ENCODE measurements at places on chromosomes 6 and 20.

DNA sequence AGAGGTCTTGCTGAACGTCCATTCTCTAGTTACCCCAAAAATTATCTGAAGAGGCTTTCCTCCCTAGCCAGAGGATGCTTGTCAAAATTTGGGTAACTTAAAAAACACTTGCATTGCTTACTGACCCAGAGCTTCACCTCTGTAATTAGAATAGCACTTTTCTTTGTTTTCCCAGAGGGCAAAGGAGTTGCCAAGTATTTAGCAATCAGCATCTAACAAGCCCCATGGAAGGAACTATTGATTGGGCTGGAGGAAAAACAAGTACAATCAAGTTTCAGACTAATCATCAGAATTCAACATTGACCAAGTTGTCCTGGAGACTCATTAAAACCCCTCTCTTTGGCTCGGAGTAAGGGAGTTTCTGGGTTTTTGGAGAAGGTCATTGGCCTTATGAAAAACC is 226.4 kb downstream of the TBC1D7 start:
- DNase-seq, result no peak

GRCh38 chr20:33835615-33836172 is 24.5 kb downstream of the CHMP4B start:
- DNase-seq, result no peak

DNA sequence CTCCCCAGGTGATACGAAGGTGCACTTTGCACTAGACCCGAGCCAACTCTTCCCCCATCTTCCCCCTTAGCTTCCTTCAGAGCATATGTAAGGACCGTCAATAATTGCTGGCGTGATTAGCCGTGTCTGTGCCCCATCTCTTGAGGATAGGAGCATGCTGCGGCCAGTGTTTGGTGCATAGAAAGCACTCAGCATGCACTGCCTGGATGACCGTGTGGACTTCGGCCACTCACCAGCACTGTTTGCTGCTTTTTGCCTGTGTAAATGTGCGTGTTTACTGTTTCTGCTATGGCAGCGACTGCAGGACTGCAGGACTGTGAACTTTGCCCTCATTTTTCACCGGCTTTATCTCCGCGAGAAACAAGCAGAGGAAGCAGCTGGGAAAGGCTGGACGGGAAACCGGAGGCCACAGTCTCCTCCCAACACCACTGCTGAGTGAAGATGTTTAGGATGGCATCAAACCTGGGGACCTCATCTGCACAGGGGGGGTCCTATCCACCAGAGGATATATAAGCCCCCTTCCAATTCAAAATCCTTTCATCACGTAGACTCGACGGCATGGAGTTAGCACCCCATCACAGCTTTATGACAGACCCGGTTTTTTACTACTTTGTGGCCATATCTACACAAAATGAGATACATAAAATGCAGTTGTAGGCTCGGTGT is 150.6 kb upstream of the AFDN start:
- no peak for DNase-seq

DNA sequence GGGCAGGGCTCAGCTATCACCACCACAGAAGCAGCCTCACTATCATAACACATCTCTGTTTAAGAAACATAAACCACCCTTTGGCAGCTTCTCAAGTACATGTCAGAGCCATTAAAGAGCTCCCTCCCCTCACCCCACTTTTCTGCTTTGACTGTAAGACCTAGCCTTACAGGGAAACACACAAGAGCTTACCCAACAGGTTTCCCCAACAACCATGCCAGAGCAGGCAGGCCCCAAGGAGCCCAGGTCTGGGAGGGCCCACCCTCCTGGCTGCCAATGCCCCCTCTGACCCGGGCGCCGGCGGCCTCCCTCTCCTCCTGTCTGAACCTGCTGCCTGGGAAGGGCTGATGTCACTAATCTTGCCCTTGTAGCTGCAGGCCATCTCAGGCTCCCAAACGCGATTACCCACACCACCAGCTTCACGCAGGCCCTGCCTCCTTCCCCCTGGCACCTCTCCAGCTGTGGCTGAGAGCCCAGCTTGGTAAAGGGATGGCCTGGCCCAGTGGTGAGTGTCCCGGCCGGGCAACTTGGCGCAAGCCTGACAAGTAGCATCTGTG is 402.0 kb downstream of the MAFB start:
- no peak for DNase-seq

- DNase-seq, result no peak
Observed at GRCh38 chr6:17458966-17459365, 65.6 kb downstream of the CAP2 start.

GRCh38 chr6:16473184-16473907 is 235.0 kb downstream of the GMPR start:
- DNase-seq, result no peak

- no peak for DNase-seq
Observed at GRCh38 chr6:52162940-52163908, 23.0 kb upstream of the IL17A start.

- no peak for DNase-seq
Observed at GRCh38 chr6:166269301-166270039, 38.7 kb downstream of the PRR18 start.

- no peak for DNase-seq
Observed at GRCh38 chr6:148407372-148407771, 64.7 kb downstream of the SASH1 start.

DNA sequence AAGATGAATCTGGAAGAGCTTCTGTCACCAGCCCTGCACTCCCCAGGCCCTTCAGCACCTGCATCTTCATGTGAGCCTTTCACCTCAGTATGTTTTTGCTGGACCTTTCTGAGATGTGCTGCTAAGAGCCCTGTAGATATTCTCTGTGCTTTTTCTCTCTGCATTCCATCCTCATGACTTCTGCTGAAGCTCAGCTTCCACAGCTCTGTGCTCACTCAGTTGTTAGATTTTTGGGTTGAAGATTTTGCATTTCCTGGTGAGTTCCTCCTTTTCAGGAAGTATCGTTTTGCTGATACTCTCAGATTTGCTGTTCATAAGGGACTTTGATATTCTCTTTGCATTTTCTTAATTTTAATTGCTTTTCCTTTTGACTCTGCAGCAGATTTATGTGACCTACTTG is 18.3 kb downstream of the KIAA1586 start:
- DNase-seq, result no peak

DNA sequence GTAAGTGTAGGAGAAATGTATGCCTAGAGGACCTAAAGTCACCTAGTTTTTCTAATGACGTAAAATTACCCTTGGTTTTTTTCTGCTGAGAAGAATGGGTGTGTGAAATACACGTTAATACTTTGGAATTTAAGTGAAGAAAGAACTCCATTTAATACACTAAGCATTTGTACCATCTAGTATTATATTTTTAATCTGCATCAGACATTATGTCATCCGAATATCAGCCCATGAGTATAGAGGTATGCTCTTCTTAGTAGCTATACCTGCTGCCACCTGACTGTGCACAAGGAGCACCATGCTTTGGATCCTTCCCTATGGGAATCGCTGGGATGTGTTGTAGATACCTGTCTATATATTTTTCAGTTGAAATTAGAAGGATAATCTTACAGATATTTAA is 106.4 kb downstream of the QKI start:
- DNase-seq, result no peak

- DNase-seq, result no peak
Observed at GRCh38 chr20:41512624-41513023, 105.6 kb downstream of the CHD6 start.

DNA sequence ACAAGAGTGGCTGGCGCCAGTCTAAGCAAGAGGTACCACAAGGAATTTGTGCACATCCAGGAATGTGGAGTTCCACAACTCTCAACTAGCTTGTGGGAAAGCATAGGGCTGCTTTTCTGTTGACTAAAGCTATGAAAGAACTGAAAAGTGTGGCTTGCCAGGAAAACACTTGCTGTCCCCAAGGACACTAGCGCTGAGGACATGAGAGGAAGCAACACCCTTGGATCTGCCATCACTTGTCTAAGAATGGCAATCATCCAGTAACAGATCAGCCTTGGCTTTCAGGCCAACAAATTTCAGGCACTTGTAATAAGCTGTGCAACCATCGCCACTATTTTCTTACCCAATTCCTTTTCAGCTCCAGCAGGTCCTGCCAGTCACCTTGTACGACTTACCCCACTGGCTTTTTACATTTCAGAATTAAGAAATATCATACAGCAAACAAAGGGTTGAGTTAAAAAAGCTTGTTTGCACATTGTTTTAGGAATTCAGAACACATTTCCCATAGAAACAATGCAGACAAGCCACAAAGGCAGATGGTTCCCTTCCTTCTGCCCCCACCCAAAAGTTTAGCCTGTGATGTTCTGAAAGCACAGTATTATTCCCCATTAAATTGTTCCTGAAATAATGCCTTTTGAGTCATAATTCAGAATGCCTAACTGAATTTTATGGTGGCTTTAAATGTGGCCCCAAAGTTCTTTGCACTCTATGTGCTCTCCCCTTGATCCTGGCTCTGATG is 57.9 kb upstream of the SSTR4 start:
- no peak for DNase-seq

DNA sequence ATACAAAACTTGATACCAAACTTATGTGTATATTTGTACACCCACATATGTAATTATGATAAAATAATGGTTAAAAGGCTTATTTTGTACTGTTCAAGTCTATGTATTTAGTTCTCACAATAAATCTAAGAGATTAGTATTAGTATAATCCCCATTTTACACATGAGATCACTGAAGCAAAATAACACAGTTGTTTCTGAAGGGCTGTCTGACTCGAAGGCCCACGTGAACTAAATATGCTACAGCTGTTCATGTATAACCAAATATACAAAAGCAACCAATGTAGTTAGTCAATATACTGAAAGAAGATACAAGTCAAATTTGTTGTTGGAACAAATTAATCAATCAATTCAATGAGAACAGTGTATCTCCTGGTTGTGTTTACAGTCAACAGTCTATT is 959.2 kb downstream of the EPHA7 start:
- no peak for DNase-seq

DNA sequence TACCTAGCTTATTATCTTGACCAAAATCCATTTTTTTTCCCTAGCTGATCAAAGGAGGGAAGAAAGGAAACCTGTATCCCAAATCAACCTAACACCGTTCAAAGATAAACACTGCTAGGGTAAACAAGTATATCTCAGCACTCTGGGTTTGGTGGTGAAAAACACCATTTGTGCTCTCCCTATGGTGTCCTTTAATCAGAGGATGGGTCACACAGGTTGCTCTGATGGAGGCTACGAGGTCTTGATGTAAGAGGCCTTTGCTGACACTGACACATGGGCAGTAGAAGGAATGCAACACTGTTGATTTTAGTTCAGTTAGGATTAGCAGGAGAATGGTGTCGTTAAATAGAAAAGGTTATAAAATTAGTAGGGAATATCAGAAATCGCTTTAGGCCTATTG is 179.3 kb downstream of the HDGFL1 start:
- DNase-seq, result no peak

GRCh38 chr20:37102571-37102970 is 6.8 kb upstream of the RBL1 start:
- no peak for DNase-seq

DNA sequence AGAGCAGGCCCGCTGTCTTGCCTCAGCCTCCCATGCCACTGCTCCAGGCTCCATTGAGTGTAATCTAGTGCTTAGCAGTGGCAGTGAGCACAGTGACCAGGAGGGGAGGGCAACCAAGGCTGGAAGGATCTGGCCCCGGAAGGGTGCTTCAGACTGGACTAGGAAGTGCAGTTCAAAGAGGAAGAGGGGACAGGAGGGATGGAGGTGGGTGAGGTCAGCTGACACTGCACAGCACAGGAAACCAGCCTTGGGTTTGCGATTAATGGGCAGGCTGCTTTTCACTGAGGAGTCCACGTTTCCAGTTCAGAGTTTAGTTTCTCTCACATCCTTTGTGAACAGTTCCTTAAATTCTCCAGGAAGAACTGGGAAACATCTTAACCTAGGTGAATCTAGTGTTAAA is 46.9 kb downstream of the CDS2 start:
- DNase-seq, result no peak

DNA sequence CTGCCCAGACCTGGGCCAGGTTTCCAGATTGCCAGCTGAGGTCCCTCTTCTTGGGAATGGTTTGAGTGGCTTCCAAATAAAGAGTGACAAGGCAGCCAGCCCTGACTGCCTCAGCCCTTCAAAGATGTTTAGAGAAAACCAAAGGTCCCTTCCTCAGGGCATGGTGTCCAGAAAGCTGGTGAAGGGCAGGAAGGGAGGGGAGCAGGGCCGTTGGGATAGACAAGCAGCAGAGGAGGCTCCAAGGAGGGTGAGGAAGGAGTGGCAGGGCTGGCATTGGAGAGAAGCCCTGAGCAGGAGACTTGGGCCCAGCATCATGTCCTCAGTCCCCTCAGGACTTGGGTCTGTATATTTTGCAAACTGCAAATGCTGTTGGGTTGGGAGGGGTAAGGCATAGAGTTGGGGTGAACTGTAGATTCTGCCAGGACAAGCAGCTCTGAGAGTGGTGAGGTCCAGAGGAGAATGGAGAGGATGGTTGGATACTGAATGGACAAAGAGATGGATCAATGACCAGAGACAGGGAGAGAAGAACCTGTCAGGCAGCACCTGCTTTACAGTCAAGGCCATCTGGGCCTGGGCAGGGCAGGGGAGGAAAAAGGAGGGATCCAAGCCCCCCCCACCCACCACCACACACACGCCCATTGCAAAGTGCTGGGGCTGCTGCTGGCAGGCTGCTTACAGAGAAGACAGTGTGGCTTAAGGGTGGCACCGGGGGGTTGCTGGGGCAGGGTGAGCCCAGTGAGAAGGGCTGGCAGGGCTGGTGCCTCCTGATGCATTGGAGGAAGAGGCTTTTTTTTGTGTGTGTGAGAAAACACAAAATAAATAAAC is 5.5 kb upstream of the DSN1 start:
- no peak for DNase-seq

DNA sequence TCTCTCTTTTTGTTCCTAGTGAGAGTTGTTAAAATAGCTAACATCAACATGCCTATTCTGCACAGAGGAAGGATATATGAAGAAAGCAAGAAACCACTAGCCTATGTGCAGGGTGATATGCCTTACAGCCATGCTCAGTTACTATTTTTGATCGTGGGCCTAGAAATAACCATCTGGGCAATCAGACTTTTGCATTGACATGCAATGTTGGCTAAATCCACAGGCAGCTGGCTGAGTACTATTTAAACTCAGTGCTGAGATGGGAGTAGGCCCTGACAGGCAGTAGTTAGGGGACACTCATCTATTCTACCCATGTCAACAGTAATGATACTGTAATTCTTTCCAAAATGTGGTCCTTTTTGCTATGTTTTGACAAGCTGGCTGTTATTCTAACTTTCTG is 89.6 kb downstream of the HDGFL1 start:
- DNase-seq, result no peak

GRCh38 chr6:119162134-119162775 is 83.8 kb upstream of the FAM184A start:
- DNase-seq, result no peak

GRCh38 chr6:156347246-156347645 is 429.9 kb upstream of the ARID1B start:
- no peak for DNase-seq

DNA sequence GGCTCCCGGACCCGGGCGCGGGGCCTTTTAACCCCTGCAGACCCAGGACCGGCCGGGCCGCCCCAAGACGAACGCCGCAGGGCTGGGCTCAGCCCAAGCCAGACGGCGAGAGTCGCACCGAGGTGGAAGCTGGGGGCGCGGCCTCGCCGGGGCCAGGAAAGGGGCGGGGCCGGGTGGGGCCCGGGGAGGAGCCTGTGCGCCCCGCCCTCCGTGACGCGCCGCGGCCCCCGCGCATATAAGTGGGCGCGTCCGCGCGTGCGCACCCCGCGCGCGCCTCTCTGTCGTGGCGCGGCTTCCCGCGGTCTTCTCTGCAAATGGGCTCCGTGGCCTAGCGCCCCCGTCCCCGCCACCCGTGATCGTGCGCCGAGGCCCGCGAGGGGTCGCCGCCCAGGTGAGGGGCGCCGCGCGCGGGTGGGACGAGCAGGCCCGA is at the start of gene PPDPF:
PPDPF (plus strand) TSS at position 262 of the 430 bp plus-strand sequence. CDS start 544 bp downstream, outside the sequence.
- DNase-seq, result peak; percentile 84
